NCI-H2171 (cell line): ENCODE measurements at places on chromosomes 12 and 14.
A peak's percentile ranks its signal among the peaks of the same experiment; 100 is the strongest.

GRCh38 chr14:61215222-61216020, 65.7 kb downstream of the TMEM30B start:
- no peak for DNase-seq

DNA sequence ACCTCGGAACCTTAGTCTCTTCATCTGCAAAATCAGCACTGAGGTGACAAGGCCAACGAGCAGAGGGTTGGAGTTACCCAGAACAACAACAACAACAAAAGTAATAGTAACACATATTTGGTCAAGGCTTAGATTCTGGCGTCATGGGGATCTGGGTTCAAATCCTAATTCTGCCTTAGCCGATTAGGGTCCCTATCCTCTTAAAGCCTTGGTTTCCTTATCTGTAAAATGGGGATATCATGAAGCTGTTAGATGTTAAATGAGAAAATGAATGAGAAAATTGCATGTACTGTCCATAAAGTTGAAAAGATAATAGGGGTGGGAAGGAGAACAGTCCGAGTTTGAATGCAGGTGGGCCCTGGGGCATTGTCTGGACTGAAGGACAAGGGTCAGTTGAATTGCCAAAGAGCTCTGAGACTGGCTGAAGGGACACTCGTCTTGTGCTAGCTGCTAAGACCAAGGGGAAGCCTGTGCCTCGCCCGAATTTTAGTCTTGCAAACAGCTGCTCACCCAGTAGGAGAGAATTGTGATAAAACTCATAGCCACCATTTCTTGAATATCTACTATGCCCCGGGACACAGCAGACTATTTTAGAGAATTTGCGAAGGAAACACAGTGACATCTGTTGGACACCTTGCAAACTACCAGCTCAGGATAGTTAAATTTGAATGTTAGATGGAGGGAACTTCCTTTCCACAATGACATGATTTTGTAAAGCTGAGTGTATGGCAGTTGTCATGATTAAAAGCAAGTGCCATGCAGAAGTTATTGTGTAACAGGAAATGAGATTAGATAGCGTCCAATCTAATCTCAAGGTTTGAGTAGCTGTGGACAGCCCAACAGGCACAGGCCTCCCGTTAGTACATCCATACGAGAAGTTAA, 6.8 kb upstream of the HNF1A start:
- peak; percentile 14 for DNase-seq

- no peak for DNase-seq
Measured at GRCh38 chr12:113427882-113428281, 5.7 kb downstream of the SDSL start.

GRCh38 chr12:27094726-27095125, 12.3 kb upstream of the C12orf71 start:
- no peak for DNase-seq

DNA sequence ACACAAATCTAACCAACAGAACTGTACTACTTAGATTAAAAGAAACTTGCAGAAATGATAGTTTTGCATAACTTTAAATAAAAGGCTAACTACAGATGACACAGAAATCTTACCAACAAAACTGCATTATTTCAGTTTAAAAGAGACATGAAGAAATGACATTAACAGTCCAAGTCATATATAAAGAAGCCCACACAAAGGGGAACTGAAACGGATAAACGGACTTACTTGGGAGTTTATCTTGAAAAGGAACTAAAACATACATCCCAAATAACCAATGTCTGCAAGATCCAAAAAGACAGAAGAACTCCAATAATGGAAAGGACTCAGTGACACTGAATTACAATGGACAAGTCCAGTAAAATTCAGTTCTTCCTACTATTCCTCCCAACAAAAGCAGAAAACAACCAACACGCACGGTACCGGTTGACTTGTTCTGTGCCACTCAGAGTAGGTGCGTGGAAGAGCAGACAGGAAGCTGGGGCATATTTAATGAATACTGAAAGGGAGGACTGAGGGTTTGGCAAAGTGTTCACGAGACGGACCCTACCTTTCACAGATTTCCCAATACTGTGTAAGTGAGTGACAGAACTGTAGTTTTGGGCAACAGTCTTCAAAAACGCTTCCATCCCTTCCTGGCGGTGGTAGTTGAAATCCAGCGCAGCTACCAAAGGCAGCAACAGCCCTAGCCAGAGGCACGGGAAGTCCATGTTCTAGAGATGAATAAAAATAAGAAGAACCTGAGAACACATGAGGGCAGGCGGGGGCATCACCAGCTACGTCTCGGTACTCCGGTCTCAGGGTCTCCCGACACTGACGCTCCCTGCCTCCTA, 627 bp downstream of the CPM start:
- DNase-seq, result no peak

- no peak for DNase-seq
Measured at GRCh38 chr12:42469355-42470175, 120.0 kb downstream of the PRICKLE1 start.

DNA sequence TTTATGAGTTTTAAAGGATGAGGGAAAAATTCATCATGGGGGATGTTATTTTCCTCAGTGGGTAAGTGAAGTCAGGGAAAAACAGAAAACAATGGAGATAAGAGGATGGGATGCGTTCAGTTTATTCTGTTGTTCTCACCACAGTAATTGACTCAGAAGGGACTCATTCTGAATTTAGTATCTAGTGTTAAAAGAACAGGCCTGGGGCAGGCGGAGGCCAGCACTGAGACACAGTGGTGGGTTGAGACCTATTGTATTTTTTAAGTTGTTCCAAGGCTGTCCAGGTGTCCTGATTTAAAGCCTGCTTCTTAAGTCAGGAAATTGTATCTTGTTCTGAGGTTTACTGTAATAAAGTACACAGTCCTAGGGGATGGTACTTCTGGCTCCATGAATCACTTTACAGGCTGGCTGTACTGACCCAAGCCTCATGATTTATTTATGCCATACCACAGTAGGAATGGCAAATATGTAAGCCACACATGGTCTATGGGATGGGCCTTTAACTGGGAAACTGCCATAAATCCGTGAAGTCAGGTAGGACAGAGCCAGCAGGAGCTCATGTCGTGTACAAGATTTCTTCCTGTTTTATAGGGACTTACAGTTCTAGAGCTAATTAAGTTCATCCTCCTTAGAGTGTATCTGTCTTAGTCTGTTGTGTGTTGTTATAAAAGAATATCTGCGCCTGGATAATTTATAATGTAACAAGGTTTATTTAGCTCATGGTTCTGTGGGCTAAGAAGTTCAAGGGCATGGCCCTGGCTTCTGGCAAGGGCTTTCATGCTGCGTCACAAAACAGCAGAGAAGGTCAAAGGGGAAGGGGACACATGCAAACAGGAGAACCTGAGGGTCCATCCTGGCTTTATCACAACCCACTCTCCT, 244.1 kb downstream of the FBXL14 start:
- DNase-seq, result no peak

- no peak for DNase-seq
Measured at GRCh38 chr12:4555804-4556203, 6.2 kb upstream of the DYRK4 start.

DNA sequence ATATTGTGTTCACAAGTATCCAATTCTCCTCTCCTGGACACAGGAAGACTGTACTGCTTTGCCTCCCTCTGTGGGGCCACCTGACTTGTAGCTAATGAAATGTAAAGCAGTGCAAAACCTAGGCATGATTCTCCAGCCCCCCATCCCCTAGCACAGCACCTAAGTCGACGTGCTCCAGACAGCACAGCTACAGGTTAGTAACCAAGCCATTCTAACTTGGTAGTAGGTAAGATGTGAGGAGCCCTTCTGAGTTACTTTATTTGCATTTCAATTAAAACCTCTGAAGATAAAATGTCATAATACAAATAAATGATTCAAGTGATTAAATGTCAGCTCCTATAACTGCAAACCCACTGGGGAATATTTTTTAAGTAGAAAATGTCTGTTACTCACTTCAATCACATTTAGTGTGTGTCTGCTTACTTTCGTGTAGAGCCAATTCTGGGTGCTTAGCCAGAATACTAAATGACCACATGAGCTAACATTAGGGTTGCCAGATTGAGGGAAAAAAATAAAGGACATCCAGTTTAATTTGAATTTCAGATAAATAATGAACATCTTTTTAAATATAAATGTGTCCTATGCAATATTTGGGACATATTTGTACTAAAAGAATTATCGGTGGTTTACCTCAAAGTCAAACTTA, 64.8 kb upstream of the HIF1A start:
- DNase-seq, result no peak

DNA sequence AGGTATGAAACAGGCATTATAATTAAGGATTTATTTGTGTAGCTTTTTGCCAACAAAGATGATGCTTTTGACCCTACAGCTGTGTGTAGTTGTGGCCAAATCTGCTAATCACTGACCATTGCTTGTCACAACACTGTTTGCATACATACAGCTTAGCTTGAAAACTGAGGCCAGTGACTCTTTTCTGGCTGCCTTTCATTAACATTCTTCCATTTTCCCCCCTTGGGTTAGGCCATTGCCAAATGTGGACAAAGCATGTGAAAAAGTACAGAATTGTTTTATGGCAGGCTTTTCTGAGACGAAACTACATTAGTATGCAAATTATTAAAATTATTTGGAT, 263.3 kb downstream of the SLC16A7 start:
- DNase-seq, result no peak

DNA sequence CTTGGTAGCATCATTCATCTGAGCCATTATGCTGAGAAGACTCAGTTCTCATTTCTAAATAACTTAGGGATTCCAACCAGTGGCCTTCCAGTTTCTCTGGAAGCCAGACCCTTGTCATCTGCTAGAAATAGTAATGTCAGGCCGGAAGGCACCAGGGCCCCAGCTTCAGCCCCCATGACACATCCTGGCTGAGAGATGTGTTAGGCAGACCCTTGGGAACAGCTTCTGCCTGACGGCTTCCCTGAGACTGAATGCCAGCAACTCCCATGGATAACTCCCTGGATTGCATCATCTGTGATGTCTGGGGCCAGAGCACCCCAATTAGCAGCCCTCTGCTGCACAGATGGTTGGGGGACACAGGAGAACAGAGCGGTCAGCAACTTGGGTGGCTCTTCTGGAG, 583.5 kb upstream of the TBX3 start:
- no peak for DNase-seq

- DNase-seq, result no peak
Measured at GRCh38 chr12:1373901-1374735, 220.3 kb downstream of the FBXL14 start.

GRCh38 chr12:89787763-89788162, 79.1 kb upstream of the ATP2B1 start:
- no peak for DNase-seq

GRCh38 chr14:65574611-65575010, 162.1 kb downstream of the FUT8 start:
- no peak for DNase-seq

DNA sequence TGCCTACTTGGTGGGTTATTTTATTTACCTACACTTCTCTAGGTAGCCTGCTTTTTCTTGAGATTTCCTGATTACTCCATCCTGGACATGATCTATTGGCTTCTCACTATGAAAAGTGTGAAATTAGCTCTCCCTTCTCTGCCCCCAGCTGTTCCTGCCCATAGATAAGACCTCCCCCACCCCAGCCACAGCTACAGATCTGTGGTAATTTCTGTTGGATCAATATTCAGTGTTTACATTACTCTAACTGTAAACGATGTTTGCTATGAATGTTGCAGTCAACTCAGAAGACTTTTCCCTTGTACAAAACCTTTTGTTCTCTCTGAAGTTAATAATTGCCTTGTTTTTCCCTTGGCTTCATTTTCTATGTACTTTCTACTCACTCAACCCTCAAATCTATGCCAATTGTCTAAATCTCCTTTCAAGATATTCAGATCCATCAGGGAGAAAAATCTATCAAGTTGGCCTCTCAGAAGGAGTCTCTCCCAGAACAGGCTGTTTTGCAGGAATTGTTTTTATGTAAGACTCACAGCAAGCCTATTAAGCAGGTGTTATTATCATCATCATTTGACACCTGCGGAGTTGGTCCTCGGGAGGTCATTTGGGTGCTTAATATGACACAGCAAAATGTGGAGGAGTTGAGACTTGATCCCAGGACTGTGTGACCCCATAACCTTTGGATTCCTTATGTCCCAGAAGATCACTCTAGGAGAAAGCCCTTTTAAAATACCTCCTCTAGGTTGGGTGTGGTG, 227.4 kb downstream of the SUDS3 start:
- no peak for DNase-seq

- no peak for DNase-seq
Measured at GRCh38 chr12:109462868-109463692, 14.0 kb downstream of the KCTD10 start.

DNA sequence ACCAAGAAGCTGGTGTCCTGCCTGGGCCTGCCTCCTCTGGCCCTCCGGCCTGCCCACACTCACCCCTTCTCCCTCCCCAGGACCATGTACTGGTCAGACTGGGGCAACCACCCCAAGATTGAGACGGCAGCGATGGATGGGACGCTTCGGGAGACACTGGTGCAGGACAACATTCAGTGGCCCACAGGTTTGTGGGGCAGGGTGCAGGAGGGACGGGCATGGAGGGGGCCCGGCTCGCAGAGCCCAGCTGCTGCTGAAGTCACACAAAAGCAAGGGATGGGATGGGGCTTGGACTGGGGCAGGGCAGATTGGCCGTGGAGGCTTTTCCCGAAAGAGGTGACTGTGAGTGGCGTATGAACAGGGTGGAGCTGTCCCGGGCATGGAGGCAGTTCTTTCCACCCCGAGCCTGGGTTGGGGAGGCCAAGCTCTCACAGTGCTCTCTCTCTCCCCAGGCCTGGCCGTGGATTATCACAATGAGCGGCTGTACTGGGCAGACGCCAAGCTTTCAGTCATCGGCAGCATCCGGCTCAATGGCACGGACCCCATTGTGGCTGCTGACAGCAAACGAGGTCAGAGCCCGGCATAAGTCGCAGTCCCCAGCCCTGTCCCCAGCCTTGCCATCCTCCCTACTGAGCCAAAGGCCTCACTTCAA, 7.8 kb upstream of the NXPH4 start:
- no peak for DNase-seq

DNA sequence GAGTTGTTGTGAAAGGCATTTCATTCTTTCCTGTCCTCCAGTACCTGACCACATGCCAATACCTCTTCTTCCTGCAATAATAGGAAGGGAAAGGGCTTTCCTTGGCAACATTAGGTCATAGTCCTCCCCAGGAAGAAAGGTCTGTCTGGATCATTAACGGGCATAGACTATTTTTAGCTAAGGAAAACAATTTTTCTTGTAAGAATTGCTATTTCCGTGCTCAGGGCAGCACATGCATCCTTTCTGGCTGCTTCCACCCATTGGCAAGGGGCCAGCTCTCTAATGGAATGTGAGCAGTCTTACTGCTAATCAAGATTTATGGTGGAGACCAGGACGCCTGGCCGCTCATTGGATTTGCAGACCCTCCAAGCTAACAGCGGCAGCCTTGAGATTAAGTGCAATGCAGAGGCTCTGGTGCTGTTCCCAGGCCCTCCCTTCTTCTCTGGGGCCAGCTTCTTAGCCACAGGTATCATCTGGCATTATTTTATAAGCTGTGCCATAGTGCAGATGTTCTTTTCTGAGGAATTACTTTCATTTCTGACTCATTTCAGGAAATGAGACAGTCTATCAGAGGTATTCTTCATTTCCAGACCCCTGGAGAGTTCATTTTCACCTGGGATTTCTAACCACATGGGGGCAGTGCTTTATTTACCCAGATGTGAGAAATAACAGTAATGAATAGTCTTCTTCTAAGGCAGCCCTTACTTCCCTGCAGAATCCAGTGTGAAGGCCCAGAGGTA, 52.9 kb downstream of the ANO6 start:
- no peak for DNase-seq
